ENCODE measurements at places on chromosomes 1 and 21.
A peak's percentile ranks its signal among the peaks of the same experiment; 100 is the strongest.

- DNase-seq: peak; percentile 28
Measured at GRCh38 chr1:155012026-155012546, 9.5 kb downstream of the ZBTB7B start.

- no peak for DNase-seq
Measured at GRCh38 chr1:232044728-232045127, 418.1 kb downstream of the DISC1 start.

DNA sequence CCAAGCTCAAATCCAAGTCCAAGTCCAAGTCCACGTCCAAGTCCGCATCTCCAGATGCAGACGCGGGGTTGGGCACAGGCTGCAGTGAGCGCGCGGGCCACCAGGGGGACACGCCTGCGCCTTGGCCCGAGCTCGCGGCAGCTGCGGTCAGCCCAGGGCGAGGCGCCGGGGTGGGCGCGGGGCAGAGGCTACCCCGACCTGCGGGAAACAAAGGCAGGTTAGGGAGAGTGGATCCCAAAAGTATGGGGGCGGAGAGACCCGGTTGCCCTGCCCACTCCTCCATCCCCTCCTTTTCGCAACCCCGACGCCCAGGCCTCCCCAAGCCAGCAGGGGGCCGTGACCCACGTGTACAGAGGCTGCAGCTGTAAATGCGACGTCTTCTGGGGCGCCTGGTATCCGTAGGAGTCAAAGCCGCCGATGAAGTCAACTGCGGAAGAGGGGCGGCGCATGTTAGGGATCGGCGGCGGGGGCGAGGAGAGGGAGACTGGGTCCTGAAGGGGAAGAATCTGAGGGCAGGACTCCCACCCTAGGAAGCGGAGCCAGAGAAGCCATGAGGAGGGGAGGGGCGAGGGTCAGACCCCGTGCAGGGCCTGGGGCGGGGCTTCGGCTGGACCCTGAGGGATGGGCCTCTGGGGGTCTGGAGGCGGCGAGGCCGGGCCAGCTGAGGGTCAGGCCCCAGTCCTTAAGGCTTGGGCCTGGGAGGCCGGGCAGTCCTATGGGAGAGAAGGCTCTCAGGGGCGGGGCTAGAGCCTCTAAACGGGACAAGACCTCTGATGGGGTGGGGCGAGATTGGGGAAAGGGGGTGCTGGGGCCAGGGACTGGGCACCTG lies 58.0 kb downstream of the NKAIN1 start:
- DNase-seq: no peak

DNA sequence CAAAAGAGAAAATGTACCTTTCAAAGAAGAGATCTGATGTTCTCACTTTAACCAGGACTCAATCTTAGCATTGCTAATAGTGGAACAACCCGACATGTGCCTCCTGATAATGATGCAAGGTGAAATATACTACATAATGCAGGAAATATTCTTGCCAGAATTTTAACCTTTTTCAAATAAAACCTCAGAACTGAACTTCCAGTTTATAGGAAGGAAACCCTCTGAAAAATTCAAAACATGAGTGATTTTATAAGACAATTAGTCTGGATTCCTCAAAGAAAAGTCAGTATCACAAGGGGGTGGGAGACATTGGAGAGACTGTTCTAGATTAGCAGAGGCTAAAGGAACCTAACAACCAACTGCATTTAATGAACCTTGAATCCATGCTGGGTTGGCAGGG lies 18.1 kb downstream of the AHCYL1 start:
- no peak for DNase-seq

- no peak for DNase-seq
Measured at GRCh38 chr1:170267317-170267716, 121.6 kb downstream of the NTMT2 start.

- DNase-seq: no peak
Measured at GRCh38 chr21:44898851-44899767, 21.6 kb downstream of the ITGB2 start.

- DNase-seq: no peak
Measured at GRCh38 chr1:46635205-46635604, 18.6 kb upstream of the MOB3C start.

DNA sequence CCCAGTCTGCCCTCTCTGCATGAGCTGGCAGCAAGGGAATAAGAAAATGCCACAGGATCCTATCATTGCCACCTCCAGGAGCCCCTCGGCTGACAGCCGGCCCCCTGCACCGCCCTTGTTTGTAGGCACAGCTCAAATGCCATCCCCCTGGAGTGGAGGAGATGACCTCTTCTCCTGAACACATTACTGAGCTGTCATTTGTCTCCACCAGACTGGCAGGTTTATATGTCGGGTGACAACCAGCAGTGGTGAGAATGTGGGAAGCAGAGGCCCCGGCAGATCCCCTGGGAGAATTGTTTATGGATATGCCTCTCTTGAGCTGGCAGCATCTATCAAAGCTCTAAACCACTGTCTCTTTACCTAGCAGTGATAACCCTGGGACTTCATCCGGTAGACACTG lies 135.4 kb upstream of the FMN2 start:
- no peak for DNase-seq
